ENCODE measurements at places on chromosomes 7 and 10. TPM values are rescaled to one million over a fixed set of nuclear protein-coding genes. Genes with fewer than 3 reads are reported as not detected.

DNA sequence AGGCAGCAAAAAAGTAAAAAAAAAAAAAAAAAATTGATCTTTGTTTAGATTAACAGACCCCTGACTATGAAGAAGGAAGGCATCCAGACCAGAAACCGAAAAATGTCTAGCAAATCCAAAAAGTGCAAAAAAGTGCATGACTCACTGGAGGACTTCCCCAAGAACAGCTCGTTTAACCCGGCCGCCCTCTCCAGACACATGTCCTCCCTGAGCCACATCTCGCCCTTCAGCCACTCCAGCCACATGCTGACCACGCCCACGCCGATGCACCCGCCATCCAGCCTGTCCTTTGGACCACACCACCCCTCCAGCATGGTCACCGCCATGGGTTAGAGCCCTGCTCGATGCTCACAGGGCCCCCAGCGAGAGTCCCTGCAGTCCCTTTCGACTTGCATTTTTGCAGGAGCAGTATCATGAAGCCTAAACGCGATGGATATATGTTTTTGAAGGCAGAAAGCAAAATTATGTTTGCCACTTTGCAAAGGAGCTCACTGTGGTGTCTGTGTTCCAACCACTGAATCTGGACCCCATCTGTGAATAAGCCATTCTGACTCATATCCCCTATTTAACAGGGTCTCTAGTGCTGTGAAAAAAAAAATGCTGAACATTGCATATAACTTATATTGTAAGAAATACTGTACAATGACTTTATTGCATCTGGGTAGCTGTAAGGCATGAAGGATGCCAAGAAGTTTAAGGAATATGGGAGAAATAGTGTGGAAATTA lies 19.4 kb downstream of the GATA3 start:
- no peak overlapping the region for H3K4me3 ChIP-seq
- H3K27ac ChIP-seq = no peak overlapping the region
- peaks cover 71% of the 10 kb centered on the region for H3K36me3 ChIP-seq
- H3K27me3 ChIP-seq = no peaks in the 10 kb centered on the region
- peaks cover 42% of the 10 kb centered on the region for H3K4me1 ChIP-seq

DNA sequence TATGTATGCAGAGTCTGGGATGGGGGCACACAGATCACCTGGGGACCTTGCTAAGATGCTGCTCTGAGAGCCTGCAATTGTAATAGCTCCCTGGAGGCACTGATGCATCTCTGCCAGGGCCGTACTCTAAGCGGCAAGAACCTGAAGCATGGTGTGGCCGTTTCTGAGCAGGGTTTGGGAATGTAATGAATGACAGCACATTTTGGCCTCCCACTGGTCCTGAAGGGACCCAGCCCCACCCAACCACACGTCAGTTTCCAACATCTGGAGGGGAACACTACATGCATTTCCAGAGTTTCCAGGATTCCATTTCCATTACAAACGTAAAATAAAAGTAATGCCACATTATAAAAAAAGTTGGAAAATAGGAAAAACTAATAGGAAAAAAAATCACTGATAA lies 14.0 kb downstream of the ZCCHC24 start:
- no peaks in the 10 kb centered on the region for H3K36me3 ChIP-seq
- no peak for DNase-seq
- peaks cover 15% of the 10 kb centered on the region for H3K27me3 ChIP-seq
- peaks cover 14% of the 10 kb centered on the region for H3K4me1 ChIP-seq

DNA sequence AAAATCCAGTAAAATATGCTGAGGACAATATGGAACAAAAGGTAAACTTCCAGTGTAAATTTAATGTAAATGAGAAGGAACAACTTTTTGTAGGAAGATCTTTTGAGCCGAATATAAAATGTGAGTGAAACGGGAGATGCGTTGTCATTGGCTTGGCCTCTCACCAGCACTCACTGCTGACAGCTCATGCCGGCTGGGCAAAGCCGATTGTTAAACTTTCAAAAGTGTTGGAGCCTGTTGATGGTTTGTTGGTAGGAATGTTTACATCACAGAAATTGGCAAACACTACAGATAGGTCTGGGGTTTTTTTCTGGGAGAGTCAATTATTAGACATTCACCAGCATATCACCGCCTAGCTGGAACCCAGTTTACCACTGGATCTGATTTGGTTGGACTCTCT lies 6.1 kb downstream of the PSTK start:
- DNase-seq = no peak
- no peak overlapping the region for H3K4me3 ChIP-seq
- H3K27me3 ChIP-seq = no peaks in the 10 kb centered on the region

GRCh38 chr7:154812027-154812426 lies 190.9 kb downstream of the PAXIP1 start:
- no peaks in the 10 kb centered on the region for H3K27me3 ChIP-seq
- H3K4me1 ChIP-seq = no peaks in the 10 kb centered on the region
- H3K4me3 ChIP-seq = no peak overlapping the region
- H3K36me3 ChIP-seq = no peaks in the 10 kb centered on the region

GRCh38 chr7:51118628-51119027 lies 198.0 kb downstream of the COBL start:
- no peaks in the 10 kb centered on the region for H3K36me3 ChIP-seq
- no peak overlapping the region for H3K4me3 ChIP-seq

The GPER1 gene
- not detected for total RNA-seq

The CYP2C19 gene
- total RNA-seq = not detected

The SHTN1 gene
- not detected for total RNA-seq

The ZNF438 gene
- 4.4 TPM for total RNA-seq

The ZPBP gene
- total RNA-seq = not detected

The LLCFC1 gene
- not detected for total RNA-seq

The CCDC146 gene
- total RNA-seq = 8.3 TPM
